ENCODE measurements at places on chromosomes 16 and 17. TPM values are rescaled to one million over a fixed set of nuclear protein-coding genes. Genes with fewer than 3 reads are reported as not detected.
A peak's percentile ranks its signal among the peaks of the same experiment; 100 is the strongest.

Gene FA2H
- total RNA-seq = 22.5 TPM

Gene HOXB13
- not detected for total RNA-seq

Gene PRSS8
- not detected for total RNA-seq

Gene ABI3
- total RNA-seq = 12.9 TPM

Gene EFCAB5
- 0.22 TPM for total RNA-seq

Gene RAD51D
- 15.7 TPM for total RNA-seq

Gene ZNF597
- total RNA-seq = 3.1 TPM

DNA sequence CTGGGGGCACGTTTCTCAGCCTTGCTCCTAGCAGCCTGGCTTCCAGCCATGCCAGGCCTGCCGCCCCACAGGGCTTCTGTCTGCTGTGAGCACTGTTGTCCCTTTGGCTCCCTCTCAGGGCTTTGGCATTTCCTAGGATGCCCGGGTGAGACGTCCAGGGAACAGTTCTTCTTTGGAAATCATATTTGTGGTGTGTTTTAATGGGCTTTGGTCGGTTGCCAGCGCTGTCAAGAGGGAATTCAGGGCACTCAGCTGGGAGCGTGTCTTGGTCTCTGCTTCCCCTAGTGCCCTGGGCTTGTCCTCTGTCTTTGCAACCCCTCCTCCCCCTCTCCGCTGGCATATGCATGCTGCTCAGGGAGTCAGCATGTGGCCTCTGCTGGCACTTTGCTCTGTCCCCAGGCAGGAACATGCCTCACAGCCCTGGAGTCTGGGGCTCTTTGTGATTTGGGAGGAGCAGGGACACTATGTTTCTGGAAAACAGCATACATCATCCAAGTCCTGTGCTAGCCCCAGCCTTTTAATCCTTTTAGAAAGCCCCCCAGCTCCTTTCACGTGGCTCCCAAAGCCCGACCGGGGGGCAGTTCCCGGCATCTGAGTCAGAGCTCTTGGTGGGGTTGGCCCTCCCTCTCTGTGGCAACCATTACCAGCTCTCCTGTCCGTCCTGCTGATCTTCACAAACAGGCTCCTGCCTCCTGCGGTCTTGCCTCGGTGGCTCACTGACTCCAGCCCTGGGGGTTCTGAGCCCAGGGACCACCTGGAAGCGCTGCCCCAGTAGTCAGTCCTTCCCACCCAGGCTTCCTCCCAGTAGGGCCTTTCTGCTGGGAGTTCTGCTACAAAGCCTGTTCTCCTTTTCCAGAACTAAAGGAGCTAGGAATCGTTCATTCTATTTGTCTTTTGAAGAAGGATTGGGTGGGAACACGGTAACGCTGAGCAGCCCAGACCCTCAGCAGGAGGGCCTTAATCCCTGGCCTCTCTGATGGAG, 26.7 kb downstream of the SAP30BP start:
- peaks cover 93% of the 10 kb centered on the region for H3K4me1 ChIP-seq
- H3K4me3 ChIP-seq = peak overlapping the region; percentile 15
- no peaks in the 10 kb centered on the region for H3K27me3 ChIP-seq
- H3K36me3 ChIP-seq = peaks cover 6% of the 10 kb centered on the region
- DNase-seq = peak; percentile 88
- H3K27ac ChIP-seq = peak overlapping the region; percentile 98

- H3K4me1 ChIP-seq = no peaks in the 10 kb centered on the region
- DNase-seq = no peak
- no peak overlapping the region for H3K27ac ChIP-seq
- no peak overlapping the region for H3K4me3 ChIP-seq
- no peaks in the 10 kb centered on the region for H3K27me3 ChIP-seq
- H3K36me3 ChIP-seq = no peaks in the 10 kb centered on the region
Measured at GRCh38 chr17:3447625-3448024, 14.0 kb upstream of the OR1E2 start.

DNA sequence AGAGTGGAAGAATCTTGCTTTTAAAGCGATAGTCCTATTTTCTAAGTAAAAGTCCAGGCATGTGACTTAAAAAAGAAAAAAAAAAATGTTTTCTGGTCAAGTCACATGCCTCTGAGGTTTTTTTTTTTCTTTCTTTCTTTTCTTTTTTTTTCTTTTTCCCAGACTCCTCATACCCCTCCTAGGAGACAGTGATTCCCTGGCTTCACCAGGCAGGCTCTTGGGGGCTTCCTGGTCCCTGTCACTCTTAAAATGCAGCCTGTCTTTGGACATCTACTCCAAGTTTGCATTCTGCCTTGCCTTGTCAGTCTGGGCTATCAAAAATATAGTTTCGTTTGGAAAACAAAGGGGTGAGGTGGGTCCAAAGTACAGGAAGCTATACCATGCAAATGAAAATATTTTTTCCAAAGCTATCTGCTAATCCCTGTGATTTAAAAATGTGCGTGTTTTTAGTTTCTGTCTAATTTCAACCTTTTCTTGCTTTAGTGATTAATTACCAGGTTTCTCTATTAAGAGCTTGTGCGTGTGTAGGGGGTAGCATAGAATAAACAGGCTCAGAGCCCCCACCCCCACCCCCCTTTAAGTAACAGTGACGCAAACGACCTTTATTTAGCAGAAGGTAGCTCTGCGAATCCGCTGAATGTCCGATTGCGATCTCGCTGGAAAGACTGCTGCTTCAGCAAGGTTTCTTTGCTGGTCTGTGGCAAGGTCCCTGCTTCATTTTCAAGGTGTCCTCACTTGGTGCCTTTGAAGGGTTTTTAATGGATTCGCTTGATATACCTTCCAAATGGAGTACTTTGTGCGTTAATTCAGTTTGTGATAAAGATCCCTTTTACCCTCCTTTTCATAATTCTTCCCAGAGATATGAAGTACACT, 510.2 kb downstream of the WWOX start:
- H3K4me3 ChIP-seq = no peak overlapping the region
- no peaks in the 10 kb centered on the region for H3K36me3 ChIP-seq
- peaks cover 5% of the 10 kb centered on the region for H3K4me1 ChIP-seq
- H3K27me3 ChIP-seq = no peaks in the 10 kb centered on the region
- no peak overlapping the region for H3K27ac ChIP-seq

DNA sequence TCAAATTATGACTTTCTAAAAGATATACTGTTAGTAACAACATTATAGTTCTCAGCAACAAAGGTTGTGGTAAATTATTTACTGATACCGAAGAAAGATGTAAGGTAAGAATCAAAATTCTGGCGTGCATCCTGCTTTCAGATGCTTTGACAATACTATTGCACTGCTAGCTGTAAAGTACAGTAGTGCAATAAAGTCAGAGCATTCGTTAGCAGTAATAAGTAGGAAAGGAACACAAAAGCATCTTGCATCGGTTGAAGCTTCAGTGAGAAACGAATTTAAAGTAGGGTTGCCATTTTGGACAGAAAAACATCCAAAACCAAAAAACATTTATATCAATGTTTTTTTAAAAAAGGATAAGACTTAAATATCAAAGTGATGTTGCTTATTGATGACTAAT, 4.0 kb downstream of the SKA2 start:
- H3K27me3 ChIP-seq = no peaks in the 10 kb centered on the region
- no peaks in the 10 kb centered on the region for H3K36me3 ChIP-seq
- no peaks in the 10 kb centered on the region for H3K4me1 ChIP-seq
- DNase-seq = no peak
- no peak overlapping the region for H3K4me3 ChIP-seq

- H3K36me3 ChIP-seq = no peaks in the 10 kb centered on the region
- H3K4me1 ChIP-seq = peaks cover 47% of the 10 kb centered on the region
- no peak overlapping the region for H3K4me3 ChIP-seq
- no peak for DNase-seq
Measured at GRCh38 chr17:49219987-49220386, 9.5 kb downstream of the ABI3 start.

- no peak for DNase-seq
- no peaks in the 10 kb centered on the region for H3K4me1 ChIP-seq
- no peak overlapping the region for H3K27ac ChIP-seq
- no peaks in the 10 kb centered on the region for H3K27me3 ChIP-seq
Measured at GRCh38 chr16:54447576-54448440, 161.2 kb upstream of the IRX3 start.

GRCh38 chr17:263271-263670, 81.8 kb upstream of the DOC2B start:
- no peaks in the 10 kb centered on the region for H3K36me3 ChIP-seq
- no peak for DNase-seq
- no peak overlapping the region for H3K27ac ChIP-seq
- no peak overlapping the region for H3K4me3 ChIP-seq
- H3K27me3 ChIP-seq = no peaks in the 10 kb centered on the region
- no peaks in the 10 kb centered on the region for H3K4me1 ChIP-seq

DNA sequence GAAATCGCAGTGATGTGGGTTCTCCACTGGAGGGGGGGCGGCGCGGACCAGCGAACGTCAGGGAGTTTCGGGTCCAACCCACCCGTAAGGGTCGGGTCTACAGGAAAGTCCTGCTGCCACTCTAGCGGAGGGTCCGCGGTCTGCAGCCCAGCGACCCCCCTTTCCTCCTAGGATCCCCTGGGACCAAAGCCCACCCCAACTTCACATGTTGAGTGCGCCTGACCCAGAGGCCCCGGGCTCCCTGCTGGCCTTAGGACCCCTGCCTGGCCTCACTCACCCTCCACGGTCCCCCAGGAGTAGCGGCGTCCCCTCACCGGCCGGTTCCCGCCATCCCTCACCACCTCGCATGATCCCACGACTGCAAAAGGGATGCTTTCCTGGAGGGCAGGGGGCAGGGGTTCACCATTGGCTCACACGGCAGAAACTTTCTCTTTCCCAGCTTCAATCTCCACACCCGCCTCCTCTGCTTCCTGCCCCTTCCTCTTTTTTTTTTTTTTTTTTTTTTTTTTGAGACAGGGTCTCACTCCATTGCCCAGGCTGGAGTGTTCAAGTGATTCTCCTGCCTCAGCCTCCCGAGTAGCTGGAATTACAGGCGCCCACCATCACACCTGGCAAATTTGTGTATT, 3.1 kb downstream of the SEPTIN1 start:
- H3K27me3 ChIP-seq = no peaks in the 10 kb centered on the region
- peaks cover 29% of the 10 kb centered on the region for H3K4me1 ChIP-seq
- H3K4me3 ChIP-seq = peak overlapping the region; percentile 66
- no peak for DNase-seq

DNA sequence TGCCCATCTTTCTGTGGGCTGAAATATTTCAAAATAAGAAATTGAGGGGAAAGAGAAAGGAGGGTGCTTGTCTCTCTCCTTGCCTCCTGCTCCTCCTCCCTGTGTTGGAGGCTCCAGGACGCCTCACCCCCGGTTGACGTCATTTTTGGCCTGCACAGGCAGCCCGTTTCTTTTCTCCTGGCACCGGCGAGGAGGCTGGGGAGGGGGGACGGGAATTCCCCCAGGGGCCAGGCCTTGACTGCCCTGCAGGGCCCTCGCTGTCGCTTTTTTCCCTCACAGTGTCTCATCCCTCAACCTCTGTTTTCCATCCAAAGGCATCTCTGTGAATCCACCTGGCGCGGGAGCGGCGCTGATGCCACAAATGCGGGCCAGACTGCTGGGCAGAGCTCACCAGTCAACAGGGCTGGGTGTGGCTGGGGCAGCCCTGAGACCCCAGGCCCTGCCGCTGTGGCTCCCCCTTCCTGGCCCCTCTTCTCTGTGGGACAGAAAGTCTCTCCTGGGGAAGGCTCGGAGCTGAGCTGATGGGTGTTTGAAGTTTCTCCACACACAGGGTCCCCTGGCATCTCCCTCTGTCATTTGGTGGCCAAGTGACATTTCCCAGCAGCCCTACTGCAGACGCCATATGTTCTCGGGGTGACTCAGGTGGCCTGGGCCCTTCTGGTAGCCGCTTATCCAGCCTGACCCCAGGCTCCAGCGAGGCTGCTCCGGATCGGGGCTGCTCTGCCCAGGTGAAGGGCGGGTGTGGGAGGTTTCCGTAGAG, 16.0 kb downstream of the CENPX start:
- no peak for DNase-seq
- no peaks in the 10 kb centered on the region for H3K36me3 ChIP-seq
- no peak overlapping the region for H3K4me3 ChIP-seq
- peaks cover 12% of the 10 kb centered on the region for H3K4me1 ChIP-seq
- no peaks in the 10 kb centered on the region for H3K27me3 ChIP-seq

DNA sequence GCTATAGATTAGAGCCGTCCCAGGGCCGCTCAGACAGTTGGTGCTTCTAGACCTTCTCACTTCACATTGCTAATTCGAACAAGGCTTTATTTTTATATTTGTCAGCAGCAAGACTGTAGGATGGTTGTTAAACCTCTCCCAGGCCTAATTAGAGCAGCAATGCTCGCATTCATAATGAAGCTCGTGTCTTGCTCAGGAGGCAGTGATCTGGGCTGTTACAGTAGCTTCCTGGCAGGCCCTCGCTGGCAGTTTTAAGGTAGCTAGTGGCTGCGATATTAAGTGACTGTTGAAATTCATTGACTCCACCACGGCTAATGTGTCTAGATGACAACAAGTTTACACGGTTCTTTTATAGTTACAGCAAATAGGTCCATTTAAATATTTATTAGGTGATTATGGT, 23.2 kb upstream of the ANKFN1 start:
- H3K27ac ChIP-seq = no peak overlapping the region
- peaks cover 4% of the 10 kb centered on the region for H3K4me1 ChIP-seq
- H3K27me3 ChIP-seq = no peaks in the 10 kb centered on the region
- H3K4me3 ChIP-seq = no peak overlapping the region
- no peaks in the 10 kb centered on the region for H3K36me3 ChIP-seq

DNA sequence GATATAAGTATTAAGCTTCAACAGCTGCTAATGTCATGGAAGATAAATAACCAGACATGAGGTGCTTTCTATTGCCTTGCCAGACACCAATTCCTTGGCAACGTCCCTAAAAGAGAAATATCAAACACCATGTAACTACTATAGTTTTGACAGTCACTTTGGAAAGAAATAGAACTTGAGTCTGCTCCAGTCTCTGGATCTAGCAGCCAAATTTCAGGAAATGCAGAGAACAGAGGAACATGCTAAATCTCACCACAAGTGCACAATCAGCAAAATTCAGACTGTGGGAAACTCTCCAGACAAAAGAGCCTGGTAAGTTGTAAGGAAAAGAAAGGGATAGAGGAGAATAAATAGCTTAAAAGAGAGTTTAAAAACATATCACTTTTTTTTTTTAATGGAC, 28.4 kb upstream of the TANC2 start:
- H3K4me1 ChIP-seq = no peaks in the 10 kb centered on the region
- no peak overlapping the region for H3K4me3 ChIP-seq
- H3K27ac ChIP-seq = no peak overlapping the region
- H3K27me3 ChIP-seq = no peaks in the 10 kb centered on the region

DNA sequence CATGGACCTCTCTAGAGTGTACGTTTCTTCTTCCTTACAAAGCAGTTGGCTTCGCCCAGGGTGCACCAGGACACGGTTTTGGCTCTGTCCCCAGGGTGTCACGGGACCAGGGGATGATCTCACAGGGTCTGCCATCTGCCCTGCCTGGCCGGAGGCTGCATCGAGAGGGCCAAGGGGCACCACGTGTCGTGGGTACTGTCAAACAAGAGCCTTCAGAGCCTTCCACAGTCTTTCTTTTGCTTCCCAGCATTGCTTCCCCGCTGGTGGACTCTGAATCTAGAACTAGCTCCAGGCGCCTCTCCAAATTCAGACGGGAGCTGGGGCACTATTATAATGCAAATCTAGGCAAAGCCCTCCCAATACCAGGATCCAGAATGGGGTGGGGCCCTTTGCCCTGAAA, 47.9 kb downstream of the MAPT start:
- no peaks in the 10 kb centered on the region for H3K27me3 ChIP-seq
- DNase-seq = peak; percentile 17
- H3K4me1 ChIP-seq = no peaks in the 10 kb centered on the region
- no peaks in the 10 kb centered on the region for H3K36me3 ChIP-seq
- no peak overlapping the region for H3K4me3 ChIP-seq

All from tibial nerve (tissue), 4 donors.